ENCODE measurements at places on chromosomes 5 and 9.

DNA sequence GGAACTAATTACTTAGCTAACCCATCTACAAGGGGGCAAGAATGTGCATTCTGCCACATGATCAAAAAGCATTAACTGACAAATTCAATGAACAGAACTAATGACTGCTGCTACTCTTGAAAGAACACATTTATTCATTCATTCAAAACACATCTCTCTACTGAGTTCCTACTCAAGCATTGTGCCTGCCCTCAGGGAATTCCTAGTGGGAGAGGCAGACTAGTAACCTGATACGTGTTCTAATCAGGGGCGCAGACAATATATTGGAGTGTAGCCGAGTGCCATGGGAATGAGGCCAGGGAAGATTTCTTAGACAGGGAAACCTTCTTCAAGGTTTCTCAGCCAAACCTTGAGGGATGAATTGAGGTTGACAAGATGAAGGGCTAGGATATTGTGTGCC lies 56.7 kb upstream of the PAPPA start:
- no peak for DNase-seq

GRCh38 chr5:75050415-75050814 lies 1.9 kb downstream of the GCNT4 start:
- no peak for DNase-seq

DNA sequence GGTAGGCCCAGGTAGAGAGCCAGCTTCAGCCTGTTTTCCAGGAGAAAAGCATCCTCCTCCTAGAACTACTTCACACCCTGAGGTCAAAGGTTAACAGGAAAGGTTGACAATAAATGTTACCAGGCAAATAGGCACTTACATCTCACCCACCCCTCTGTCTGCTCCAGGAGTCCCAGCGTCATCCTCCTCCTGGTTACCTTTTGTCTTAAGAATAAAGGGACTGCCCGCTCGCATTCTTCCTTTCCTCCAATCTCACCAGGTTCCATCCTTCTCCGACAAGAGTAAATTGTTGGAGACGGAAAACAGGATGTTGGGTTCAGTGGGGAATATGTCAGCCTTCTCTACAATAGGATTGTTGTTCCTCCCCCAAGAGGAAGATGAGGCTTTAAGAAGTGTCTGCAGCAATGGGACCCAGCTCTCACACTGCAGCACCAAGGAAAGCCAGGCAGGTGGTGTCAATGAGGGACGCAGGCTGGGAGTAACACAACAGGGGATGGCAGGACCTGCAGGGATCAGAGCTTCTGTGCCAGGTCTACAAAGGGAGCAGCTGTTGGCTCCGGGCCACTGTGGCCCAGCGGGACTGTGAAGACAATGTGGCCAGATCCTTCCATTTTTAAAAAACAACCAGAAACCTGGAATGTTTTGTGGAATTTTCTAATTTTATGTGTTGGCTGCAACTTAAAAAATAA lies 29.0 kb downstream of the FAT2 start:
- DNase-seq, result no peak

GRCh38 chr9:36169708-36170107 lies 520 bp downstream of the CCIN start:
- DNase-seq, result no peak

GRCh38 chr9:133654736-133655657 lies 18.8 kb downstream of the DBH start:
- DNase-seq, result no peak

DNA sequence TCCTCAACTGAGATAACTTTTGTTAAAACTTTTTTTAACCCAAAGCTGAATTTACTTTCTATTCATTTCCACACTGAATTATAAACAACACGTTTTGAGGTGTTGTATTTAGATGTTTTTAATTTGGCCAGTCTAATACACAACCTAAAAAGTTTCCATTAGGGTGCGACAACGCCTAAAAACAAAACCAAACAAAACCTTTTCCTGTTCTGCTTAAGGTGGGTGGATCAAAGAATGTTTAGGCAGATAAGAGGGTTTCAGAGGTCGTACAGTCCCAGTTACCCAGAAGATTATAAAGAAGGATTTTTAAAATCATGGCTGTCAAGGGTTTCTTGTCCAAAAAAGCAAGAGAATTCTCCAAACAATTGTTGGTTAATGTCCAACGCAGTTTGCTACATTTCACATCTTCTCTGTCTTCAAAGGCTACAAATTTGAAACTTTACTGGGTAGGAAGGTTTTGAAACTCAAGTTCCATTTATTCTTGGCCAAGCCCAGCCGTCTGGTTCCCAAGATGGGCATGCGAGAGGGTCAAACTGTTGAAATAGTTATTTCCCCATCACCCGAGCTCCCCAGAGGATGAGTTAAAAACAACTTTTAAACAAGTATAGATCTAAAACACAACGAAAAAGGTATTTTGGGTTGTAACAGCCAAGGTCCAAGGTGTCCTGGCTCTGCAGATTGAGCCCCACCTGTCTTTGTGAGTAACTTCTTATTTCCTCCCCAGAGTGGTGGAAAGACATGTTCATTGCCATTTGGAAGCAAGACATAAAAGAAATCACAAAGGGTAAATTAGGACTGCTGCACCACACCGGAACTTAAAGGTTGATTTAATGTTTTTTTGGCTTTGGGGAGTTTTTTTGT lies 122.8 kb upstream of the MAP3K1 start:
- DNase-seq, result no peak

- no peak for DNase-seq
Measured at GRCh38 chr9:77807846-77808750, 160.0 kb upstream of the GNA14 start.

GRCh38 chr5:4703931-4704458 lies 436.1 kb upstream of the ADAMTS16 start:
- DNase-seq, result no peak

DNA sequence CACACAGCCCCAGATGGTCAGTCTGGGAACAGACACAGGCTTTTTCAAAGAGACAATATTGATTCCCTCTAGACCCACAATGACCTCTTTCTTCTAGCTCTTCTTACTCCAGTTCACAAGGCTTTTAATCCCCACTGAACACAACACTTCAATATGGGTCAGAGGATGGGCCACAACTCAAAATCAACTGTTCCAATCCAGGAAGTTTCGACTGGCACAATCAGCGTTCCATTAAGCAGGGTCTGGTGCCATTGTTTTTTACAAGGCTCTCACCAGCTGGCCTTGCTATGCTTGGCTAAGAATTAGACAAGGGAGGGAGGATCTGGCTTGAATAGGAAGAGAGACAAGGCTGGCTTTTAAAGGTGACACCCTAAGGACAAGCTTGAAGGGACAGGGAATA lies 199.4 kb upstream of the SLC24A2 start:
- DNase-seq, result no peak

DNA sequence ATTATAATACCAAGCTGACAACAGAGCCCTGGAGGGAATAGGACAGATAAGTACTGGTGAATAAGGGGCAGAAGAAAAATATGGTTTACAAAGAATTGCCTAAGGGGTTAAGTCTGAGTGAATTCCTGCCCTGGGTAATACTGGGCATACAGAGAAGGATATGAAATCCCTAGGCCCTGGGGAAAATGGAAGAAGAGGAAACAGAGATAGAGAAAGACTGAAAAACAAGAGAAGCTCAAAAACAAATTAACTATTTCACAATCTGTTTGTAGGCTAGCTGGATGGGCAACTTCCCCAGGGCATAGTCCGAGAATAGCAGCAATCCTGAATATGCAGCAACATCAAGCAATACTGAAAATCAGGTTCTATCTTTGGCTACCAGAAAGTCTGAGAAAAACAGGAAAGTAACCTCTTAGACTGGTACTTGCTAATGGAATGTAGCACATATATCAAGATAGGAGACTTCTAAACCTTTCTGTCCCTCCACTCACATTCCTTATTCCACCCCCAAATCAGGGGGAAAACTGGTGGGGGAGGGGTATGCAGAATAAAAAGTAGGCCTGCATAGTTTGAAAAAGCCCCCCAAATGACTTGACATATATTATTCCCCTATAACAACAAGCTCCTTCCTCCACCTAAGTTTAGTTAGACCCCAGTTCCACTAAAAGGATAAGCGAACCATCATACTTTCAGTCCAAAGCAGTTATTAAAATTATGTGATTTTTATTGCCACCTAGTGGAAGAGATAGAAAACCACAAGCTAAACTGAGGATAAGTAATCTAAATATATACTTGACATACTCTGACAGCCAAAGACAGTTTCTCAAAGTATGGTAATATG lies 20.6 kb downstream of the SLC38A9 start:
- no peak for DNase-seq

- DNase-seq, result no peak
Measured at GRCh38 chr5:73917891-73918290, 291.9 kb downstream of the ARHGEF28 start.

- DNase-seq, result no peak
Measured at GRCh38 chr5:134603059-134603458, 29.6 kb downstream of the SAR1B start.

GRCh38 chr9:108673386-108673785 lies 182.4 kb downstream of the ACTL7B start:
- DNase-seq, result no peak

DNA sequence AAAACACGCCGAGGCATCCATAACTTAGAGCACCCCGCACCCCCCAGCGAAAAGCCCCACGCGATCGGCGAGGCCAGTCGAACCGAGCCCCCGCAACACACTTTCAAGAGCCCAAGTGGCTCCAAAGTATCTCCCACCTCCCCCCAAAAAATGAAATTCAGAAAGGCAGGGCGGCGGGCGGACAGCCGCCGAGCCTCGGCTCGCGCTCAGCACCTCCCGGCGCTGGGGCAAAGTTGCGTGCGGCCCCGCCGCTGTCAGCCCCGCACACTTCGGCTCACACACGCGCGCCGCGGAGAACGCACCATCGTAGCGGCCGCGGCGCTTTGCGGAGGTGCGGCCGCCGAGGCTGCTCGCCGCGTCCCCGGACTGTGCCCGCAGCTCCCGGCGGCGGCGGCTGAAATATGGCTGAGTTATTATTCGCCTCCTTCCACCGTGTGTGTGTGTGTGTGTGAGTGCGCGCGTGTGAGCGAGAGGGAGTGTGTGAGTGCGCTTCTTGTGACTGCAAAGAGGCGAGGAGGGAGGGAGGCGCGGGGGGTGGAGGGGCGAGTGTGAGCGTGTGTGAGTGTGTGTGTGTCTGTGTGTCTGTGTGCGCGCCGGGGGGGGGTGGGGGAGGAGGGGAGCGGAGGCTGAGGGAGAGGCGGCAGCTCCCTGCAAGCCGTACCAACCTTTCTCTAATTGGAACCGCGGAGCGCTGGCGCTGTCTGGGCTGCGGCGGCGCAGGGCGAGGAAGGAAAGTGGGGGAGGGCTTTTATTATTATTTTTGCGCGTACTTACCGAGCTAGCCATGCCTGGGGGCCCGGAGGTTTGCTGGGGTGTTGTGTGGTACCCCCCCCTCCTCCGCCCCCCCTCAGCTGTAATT lies 599 bp downstream of the MLLT3 start:
- no peak for DNase-seq

DNA sequence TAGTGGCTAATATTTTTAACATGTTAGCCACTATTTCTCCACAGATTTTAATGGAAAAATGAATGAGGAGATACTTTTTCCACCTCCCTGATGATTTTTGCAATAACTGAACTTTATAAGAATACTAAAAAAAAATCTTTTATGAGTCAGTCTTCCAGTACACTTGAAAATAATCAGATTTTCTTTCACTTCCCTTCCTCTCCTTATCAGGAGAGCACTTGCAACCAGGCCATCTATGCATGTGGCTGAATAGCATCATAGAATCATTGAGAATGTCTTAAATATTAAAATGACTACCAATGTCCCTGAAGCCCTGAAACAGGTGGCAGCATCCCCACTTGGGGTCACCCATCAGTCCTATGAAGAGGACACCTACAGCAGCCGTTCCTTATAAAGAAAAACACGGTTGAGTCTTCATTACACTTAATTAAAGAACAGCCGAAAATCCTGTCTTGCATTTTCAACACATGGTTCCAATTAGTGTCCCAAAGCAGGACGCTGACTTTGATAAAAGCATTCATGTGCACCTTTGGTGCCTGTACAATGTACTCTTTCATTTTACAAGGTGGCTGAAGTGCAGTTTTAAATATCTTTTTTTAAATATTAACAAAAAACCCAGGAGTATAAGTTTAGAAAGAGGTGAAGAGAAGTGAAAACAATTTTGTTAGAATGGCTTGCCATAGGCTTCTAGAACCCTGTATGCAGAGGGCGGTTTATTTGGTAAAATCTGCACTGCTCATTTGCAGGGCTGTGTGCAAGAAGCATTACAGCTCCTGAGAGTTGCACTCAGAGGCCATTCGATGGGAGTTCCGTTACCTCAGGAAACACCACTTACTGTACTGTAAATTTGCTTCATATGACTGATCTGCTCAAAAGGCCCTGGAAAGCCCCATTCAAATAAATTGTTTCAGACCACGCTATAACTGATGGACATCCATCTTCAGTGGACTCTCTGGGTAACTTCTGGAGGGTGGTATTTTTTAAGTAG lies 106.9 kb upstream of the VCAN start:
- no peak for DNase-seq

GRCh38 chr9:107174441-107174840 lies 108.6 kb upstream of the RAD23B start:
- no peak for DNase-seq

DNA sequence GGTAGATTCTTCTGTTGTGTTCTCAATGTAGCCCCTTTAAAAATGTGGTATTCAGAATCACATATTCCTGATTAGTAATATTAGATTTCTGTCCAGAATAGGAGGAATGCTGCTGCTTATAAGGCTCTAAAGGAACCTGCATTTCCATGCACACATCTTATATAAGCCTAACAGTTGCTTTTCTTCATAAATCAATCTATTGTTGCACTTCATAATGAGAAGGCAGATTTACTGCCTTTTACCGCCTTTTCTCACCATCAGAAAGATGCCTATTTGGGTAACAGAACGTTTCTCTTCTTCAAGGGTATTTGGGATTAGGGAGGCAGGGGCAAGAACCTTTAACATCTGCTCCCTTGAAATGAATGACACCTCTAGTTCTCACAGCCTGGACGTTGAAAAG lies 243.4 kb downstream of the MLLT3 start:
- no peak for DNase-seq

GRCh38 chr9:84711936-84712335 lies 42.4 kb downstream of the NTRK2 start:
- DNase-seq, result no peak

DNA sequence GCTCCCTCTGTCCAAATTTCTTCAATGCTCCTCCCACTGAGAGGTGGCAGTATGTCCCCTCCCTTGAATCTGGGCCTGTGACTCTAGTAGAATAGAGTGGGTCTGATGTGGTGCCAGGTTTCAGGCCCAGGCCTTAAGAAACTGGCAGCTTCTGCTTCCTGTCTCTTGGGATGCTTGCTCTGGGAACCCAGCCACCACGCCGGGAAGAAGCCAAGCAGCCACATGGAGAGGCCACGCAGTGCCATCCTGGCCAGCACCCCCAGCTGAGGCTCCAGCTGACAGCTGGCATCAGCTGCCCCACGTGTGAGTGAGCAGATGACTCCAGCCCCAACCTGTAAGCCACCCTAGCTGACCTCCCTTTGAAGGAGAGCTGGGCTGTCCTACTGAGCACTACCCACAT lies 7.3 kb upstream of the TSPAN17 start:
- DNase-seq, result peak; percentile 92

DNA sequence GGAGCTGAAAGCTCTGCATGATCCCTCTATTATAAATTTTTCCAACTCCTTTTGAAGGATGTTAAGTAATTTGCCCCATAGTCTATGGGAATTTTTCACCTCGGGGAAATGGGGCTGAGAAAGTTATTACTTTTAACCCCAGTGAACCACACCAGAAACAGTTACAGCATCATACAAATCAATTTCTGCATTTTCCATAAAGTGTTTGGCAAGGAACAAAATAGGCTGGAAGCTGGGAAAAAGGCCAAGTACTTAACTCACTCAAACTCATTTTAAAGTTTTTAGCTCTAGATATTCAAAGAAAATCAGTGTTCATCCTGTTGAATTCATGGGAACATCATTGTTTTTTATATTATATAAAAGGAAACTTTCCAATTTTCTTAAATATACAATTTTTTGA lies 160.9 kb downstream of the SH3GL2 start:
- no peak for DNase-seq
